ENCODE measurements at places on chromosomes 12 and 14.

- no peak for DNase-seq
These were observed 11.4 kb downstream of the DGLUCY start for GRCh38 chr14:91125271-91125660.

GRCh38 chr12:105167346-105167745 lies 59.8 kb downstream of the WASHC4 start:
- no peak for DNase-seq

DNA sequence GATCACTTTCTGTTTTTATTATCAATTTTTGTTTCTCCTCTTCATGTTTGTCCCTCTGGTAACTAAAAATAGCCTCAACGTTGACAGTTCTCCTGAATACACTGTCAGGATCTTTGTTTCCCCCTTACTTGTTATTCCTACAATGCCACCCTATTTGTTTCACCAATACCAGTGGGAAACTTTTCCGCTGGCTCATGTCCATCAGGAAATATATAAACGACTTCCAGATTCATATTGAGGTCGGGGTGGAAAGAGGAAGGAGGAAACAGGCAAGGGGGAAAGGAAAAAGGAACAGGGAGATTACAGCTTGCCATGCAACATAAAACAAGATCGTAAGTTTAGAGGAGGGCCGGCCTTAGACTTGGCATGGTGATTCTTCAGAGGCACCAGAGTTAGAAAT lies 61.7 kb downstream of the BTBD7 start:
- no peak for DNase-seq

DNA sequence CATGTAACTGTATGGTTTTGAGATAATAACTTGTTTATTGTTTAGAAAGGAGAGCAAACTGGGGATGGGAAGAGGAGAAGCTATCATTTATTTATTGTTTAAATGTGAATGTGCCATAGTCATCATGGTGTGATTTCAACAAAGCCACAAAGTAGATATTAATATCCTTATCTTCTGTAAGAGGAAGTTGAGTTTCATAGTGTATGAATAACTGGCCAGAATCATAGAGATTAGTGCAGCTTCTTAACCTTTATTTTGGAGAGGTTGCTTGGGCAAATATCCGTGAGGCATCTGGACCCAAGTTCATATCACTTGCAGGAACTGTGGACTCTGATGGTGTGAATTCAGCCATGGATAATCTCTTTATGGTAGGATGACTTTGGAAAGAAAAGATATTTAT lies 26.8 kb upstream of the LYZ start:
- no peak for DNase-seq

DNA sequence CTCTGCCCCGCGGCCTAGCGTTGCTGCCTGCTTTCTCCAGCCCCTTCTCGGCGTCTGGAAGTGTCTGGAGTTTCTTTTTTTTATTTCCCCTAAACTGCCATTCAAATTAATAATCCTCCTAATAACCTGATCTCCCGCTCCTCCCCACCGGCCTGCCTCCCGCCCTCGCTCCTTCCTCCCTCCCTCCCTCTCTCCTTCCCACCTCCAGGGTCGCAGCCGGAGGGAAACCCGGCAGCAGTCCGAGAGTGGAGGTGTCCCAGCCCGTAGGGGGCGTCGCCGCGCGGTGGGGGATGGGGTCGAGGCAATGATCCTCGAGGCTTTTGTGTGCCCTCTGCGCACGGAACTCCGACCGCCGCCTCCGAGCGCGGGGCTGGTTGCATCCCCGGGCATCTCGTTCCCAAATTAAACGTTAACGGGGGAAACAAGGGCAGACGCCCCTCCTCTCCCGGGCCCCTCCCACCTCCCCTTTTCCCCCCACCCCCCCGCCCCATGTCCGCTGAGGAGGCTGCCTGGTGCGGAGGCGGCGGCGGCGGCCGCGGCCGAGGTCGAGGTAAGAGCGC lies 1.0 kb upstream of the SOCS2 start:
- DNase-seq = no peak

GRCh38 chr14:66247662-66248193 lies 238.4 kb upstream of the CCDC196 start:
- no peak for DNase-seq

GRCh38 chr14:20603813-20604690 lies 12.9 kb upstream of the RNASE12 start:
- no peak for DNase-seq

DNA sequence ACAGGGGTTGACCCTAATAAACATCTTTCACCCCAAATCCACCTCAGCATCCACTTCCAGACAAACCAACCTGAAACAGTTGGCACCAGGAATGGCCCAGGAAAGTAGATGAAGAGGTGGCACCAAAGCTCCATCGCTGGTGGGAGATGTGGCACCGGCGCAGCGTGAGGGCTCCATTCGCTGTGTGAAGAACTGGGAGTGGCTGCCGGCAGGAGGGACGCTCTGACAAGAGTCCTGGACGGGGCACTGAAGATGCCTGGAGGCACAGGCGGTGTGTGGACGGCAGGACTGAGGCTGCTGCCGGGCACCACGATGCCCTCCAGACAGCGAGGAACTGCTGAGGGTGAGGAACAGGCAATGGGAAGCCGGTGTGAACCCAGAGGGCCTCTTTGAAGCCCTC lies 29.3 kb downstream of the DIO3 start:
- no peak for DNase-seq

GRCh38 chr12:110301065-110301806 lies 20.2 kb downstream of the ATP2A2 start:
- no peak for DNase-seq

DNA sequence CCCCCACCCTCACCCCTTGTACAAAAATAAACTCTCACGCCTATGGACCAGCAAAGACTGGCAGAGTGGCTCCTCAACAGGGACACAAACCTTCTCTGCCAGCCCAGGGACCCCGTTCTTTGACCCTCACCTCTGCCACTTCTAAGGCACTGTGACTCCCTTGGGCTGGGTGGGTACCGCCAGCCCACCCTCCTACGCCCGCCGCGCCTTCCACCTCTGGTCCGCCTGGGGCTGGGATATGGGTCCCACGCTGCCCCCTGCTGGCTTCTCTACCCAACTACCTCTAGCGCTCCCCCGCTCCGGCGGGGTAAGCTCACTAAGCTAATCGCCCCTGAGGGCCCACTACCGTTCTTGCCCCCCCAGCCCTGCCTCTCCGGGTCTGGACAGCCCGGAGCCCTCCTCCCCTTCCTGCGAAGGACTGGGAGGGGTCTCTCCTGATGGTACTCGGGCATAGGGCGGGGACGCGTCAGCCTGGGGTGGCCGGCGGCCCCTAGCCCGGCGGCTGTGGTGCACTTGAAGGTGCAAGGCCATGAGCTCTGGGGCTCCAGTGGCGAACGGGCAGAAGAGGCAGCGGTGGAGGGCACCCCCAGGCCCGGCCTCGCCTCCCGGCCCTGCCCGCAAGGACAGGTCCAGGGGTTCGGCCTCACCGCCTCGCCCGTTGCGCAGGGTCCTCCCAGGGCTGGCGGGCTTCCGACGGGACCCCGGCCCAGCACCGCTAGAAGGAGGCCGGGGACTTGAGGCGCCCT lies 8.1 kb downstream of the ZNF219 start:
- no peak for DNase-seq

DNA sequence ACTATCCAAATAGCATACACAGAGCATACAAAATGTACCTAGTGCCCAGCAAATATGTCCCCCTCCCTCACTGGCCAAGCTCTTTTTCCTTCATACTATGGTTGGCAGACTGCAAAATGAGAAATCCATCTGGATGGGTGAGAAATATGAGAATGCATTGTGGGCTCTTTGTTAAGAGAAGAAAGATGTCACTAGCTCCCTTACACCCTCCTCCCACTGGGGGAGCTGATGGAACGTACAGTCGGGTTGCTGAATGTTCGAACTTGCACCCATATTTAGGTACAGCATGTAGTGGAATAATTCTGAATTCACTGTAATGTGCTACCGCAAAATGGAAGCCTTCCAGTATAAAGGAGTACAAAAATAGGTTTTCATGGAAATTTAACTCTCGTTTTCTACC lies 377.4 kb downstream of the GRIN2B start:
- no peak for DNase-seq

DNA sequence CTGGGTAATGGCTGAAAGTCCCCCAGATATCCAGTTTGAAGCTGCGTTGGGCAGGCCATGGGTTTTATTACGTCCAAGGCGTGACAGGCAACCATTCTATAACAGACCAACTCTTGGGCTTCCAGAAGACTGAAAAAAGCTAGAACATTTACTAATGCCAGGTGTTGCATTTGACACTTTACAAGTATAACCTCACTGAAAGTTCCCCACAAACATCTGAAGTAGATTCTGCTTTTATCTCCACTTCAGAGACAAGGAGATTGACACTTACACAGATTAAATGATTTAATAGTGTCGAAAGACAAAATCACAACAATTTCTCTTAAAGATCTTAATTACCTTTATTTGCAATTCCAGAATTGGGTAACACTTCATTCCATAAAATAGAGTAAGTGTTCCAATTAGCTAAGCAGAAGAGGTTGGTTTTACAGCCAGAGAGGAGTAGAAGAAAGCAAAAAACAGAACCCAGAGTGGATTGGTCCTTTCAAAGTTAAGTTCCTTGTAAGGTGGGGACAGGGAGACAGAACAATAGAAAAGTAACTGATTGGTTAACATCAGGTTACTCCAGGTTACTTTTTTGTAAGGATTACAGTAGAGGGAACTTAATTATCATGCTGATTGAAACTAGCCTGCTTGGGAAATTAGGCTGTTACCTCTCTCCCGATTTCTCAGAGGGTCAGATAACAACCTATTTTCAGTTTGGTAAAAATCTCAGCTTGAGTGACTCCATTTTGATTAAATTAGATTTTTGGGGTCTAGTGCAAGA lies 11.3 kb downstream of the SOCS2 start:
- DNase-seq = no peak

- DNase-seq = no peak
These were observed 3.3 kb upstream of the APPL2 start for GRCh38 chr12:105239304-105239703.

DNA sequence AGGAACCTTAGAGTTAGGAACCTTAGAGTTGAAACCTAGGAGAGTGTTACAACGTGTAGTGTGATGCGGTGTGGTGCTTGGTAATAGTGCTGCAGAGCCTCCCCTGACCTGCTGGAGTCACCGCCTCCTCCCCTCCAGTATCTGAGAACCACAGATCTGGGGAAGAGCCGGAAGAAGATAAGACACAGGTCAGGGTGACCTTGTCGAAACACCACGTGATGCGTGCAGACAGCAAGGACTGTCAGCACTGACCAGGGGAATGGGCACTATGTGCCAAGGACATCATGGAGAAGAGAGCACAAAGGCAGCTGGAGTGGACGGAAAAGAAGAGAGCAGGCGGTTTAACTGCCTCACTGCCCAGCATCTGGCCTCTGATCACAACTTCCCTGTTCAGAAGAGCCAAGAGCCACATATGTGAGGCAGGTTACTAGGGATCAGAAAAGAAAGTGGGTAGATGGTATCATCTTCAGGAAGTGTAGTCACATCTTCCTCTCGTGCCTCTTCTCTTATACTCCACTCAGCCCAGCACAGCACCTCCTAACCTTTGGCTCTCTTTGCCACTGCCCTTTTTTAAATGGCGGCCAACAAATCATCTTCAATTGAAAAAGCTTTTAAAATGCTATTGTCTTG lies 93.7 kb downstream of the TESC start:
- no peak for DNase-seq

- DNase-seq = peak; percentile 48
These were observed 106.1 kb downstream of the PAX9 start for GRCh38 chr14:36767603-36768281.

DNA sequence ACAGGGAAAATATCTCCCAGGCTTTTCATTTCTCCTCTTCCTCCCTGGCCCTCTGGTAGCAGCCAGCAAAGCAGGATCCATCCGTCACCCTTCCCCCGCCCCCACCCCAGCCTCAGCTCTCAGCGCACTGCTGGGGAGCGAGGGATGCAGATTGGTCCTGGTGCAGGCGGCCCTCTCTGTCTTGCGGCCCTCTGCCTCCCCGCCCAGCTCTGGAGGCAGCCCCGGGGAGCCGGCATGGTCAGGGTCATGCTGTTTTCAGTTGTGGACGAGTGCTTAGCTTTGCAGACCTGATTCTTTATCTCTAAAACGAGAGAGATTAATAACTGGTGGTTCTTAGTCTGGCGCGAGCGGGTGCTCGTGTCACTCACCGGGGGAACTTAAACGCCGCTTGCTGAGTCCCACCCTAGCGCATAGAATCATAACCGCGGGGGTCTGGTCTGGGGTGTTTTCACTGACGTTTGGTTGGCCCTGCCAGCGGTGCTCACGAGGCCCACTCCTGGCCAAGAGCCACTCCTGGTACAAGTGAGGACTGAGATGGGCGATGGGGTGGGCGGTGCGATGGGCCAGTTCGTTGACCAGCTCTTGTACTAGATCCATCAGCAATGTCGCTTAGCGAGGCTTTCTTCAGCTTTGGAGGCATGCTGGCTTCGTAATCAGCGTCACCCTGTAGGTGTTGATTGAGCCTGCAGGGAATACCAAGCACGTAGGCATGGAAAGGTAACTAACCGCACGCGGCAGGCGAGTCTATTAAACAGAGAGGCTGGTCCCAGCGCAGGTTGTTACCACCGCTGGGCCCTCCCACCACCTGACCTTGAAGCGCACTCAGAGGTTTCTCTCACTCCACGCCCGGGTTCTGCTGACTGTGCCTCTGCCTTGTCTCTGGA lies 95.2 kb downstream of the TSPAN9 start:
- DNase-seq = no peak

- no peak for DNase-seq
These were observed 41.8 kb upstream of the SMUG1 start for GRCh38 chr12:54230555-54230954.

DNA sequence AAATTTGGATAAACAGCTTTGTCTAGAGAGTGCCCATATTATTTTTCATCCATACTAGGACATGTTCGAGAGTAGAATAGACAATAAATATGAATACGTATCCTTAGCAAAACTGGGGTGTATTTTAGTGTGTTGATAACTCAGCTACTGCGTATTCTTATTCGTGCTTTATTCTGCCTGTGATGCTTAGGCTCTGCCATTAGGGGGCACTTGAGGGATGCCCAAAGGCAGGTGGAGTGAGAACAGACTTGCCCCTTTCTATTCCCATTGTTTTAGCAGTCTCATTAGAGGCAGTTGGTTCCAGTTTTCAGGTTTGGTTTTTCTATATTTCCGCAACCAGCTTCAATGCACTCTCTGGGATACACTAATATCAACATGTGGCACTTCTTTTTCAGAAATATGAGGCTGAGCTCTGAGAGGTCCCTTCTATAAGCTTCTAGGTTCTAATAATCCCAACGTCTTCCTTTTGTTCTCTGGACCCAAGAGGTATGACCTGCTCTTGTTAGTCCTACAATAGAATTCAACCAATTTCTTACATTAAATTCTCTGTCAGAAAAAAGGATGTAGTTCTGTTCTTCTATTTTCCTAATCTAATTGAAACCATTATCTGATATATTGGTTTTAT lies 985.7 kb upstream of the FBXO33 start:
- no peak for DNase-seq

DNA sequence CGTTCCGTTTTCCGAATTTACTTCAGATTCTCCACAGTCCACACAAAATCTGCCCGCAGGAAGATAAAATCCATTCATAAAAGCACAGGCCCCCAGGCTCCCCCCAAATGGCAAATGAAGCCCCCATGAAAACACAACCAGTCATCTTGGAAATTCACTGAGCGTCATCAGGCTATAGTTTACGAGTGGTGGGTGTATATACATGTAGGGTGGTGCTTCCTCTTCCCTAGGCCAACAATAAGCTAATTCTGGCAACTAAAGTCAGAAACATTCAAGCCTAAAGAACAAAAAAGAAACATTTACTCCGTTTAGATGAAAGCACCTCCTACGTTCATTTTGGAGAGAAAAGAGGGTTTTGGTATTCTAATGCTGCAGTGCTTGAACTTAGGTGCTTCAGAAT lies 5.8 kb downstream of the GPR68 start:
- DNase-seq = no peak

- no peak for DNase-seq
These were observed 13.3 kb upstream of the MAP3K9 start for GRCh38 chr14:70822530-70823185.
